NCI-H1930 (cell line): ENCODE measurements at places on chromosomes 7 and 10.

GRCh38 chr10:7412237-7412927 lies 1.5 kb upstream of the SFMBT2 start:
- DNase-seq = no peak

DNA sequence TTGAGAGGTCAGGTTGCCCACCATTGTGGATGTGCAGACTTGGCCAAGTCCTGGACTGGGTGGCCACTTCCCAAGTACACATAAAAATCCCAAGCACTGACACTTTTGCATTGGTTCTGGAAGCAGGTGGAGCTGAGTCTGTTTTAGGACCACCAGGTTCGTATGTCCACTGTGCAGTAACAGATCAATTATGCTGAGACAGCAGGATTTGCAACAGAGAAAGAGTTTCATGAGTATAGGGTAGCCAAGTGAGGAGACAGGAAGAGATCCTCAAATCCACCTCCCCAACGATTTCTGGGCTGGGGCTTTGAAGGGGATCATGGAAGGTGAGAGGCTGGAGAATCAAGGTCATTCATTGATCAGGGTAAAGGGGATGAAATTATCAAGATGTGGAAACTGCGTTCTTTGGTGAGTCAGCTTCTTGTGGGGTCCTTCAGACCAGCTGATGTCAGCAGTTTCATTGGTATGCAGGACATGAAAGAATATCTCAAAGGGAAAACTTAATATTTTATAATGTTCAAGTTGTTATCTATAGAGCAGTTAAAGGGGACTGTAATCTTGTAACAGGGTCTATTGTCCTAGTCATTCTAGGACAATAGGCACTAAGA lies 277.7 kb downstream of the GALNT17 start:
- no peak for DNase-seq

DNA sequence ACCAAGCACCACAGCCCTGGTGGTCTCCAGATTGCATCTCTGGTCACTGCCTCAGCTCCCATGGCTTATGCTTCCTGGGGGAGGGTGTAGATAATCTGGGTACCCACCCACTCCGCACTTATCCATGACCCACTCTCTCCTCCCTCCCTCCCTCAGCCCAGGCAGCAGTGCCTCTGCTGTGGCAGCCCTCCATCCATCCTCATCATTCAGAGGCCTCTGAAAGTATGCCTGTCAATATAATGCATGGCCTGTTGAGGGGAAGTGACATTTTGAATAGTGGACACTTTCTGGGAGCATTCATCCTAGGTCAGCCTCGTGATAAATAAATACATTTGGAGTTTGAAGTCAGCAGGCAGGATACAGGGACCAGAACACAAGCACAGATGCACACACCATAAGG lies 23.2 kb downstream of the ZNF503 start:
- DNase-seq = no peak

GRCh38 chr10:11319990-11320602 lies 291.4 kb downstream of the USP6NL start:
- DNase-seq = no peak

GRCh38 chr7:12586271-12586670 lies 15.8 kb downstream of the SCIN start:
- no peak for DNase-seq

GRCh38 chr7:128353610-128354009 lies 7.9 kb downstream of the PRRT4 start:
- DNase-seq = no peak

DNA sequence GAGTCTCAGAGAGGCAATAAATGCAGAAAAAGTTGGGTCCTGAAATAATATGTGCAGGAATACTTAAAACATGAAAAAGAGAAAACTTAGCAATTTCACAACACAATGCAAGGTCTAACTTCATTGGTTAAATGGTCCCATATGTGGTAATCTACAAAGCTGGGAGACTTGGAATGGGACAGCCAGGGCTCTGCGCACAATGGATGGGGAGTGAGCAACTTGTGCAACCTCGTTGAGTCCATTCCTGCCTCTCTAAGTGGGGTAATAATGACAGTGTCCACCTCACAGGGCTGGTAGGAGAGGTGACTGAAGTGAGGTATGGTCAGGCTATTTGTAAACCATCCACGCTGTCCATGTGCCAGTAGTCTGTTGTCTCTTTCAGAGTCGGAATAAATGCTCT lies 11.8 kb upstream of the EMX2 start:
- DNase-seq = no peak

GRCh38 chr7:90345595-90346335 lies 751 bp upstream of the GTPBP10 start:
- DNase-seq = no peak

- no peak for DNase-seq
Measured at GRCh38 chr7:92750946-92751345, 85.4 kb downstream of the CDK6 start.

DNA sequence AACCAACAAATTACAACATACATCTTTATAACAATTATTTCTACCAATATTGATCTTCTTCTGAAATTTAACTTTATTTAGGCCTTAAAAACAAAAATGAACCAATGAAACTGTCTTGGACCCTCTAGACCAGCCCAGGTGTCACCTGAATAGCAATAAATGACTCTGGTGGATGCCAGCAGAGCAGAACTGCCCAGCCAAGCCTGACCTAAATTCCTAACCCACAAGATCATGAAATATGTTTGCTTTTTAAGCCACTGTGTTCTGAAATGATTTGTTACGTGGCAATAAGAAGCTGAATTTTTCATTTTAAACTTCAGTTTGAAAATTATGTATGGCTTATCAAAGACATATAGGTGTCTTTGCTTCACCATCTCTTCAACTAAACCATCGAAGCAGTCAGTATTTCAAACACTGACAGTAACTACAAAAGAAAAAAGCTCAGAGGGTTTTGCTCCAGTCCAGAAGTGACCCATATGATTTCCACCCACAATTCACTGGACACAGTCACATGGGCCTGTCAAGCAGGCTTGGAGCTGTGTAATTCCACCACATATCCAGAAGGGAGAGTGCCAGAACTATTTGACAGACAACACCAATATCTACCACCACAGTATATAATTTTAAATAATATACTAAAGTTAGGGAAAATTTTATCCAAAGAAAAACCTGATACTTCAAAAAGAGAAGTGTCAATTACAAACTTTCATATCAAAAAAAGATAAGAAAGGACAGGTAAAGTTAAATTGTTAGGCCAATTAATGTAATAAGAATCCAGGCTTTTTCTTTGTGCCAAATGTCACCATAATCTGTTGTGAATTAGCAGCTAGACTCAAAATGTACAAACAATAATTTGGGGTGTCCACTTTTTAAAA lies 94.5 kb downstream of the KMT2C start:
- no peak for DNase-seq

DNA sequence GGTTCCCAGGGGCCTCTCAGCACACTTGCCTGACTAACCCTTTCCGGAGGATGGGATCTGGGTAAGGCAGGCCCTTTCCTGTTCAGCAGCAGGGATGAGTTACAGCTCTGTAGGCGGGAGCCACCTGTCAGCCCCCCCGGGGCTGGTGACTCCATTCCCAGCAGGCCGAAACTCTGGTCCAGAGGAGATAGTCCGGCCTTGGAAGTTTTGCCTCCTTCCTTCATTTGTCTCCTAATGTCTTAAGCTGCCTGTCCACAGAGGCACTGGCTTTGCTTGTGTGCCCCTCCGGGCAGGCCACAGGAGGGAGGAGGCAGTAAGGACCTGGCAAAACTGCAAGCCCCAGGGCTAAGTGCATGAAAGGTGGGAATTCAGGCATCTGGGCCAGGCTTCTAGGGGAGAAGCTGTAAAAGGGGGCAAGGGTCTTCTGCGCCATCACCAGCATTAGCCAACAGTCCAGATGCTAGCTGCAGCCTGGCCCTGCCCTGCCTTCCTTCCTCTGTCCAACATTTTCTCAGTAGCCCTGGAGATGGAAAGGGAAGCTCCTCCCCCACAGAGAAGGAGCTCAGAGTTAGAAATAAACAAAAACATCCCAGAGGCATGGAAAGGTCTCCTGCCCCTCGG lies 1.2 kb downstream of the ADIRF start:
- no peak for DNase-seq

DNA sequence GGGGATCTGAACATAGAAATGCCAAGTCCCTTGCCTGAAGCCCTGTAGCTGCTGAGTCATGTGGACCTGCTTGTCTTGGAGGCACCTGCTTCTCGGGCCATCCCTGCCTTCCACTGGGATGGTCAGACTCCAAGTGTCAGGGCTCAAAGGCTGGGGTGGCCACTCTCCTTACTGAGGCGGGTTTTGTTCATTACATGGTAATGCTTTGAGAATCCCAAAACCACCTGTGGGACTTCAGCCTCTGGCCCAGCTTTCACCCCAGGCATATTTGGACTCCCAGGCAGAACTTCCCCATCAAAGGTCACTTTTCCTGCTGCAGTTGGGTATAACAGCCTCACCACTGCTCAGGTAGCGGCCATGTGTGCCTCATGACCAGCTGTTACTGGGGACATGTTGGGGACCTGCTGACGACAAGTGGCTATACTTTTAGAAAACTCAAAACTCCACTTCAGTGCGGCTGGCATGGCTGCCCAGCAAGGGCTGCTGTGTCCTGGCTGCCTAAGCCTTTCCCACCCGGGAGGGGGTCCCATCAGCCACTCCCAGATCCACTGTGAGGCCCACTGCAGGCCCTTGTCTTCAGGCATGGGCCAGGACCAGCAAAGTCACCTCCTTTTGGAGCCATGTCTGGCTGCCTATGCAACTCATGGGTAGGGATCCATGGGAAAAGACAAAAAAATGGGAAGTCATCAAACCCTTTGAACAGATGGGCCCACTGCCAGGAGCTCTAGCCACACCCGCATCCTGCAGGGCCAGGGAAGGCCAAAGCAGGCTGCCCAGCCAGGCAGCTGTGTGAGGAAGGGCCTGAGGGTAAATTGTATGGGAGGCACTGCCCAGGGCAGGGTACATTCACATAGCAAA lies 96.7 kb downstream of the ARHGAP22 start:
- DNase-seq = no peak

GRCh38 chr7:120990468-120991118 lies 2.1 kb downstream of the CPED1 start:
- no peak for DNase-seq

- no peak for DNase-seq
Measured at GRCh38 chr7:20776214-20776911, 10.3 kb downstream of the SP8 start.
